ENCODE measurements at places on chromosomes 4 and X. TPM values are rescaled to one million over a fixed set of nuclear protein-coding genes. Genes with fewer than 3 reads are reported as not detected.

Gene FGF16
- not detected for total RNA-seq

- H3K27ac ChIP-seq = no peak overlapping the region
- H3K4me3 ChIP-seq = no peak overlapping the region
- no peak for DNase-seq
- H3K36me3 ChIP-seq = no peaks in the 10 kb centered on the region
Measured at GRCh38 chr4:5474756-5475155, 233.6 kb downstream of the EVC2 start.

DNA sequence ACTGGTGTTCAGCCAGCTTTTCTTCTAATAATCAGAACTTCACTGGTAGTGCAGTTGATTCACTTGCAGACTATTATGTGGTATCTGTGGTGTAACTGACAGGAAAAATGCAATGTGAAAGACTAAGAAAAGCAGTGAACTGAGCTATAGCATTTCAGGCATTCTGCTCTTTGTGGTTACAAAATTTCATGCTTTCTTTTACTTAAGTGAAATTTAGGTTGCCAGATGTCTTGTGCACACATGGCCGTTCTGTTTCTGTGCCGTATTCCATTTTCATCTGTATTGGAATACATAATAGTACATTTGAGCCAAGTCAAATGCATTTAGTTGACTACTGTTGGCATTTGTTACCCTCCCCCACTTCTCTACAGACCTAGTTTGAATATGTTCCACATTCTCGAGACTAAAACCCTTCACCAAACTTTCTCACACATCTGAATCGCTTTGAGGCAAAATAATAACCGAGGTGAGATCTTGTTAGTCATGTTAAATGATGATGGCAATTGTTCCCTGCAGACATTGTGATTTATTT lies 8.2 kb downstream of the RTL3 start:
- no peak for DNase-seq
- no peak overlapping the region for H3K4me3 ChIP-seq
- H3K27ac ChIP-seq = no peak overlapping the region

- H3K4me1 ChIP-seq = no peaks in the 10 kb centered on the region
- no peak for DNase-seq
- peak within 1 kb of the TSS; percentile 62 for H3K27ac ChIP-seq
- no peaks in the 10 kb centered on the region for H3K36me3 ChIP-seq
Measured at GRCh38 chrX:66163849-66164411, at the start of gene HEPH. HEPH (plus strand) TSS chrX:66164247; CDS start chrX:66170571, 6,324 bp downstream.

DNA sequence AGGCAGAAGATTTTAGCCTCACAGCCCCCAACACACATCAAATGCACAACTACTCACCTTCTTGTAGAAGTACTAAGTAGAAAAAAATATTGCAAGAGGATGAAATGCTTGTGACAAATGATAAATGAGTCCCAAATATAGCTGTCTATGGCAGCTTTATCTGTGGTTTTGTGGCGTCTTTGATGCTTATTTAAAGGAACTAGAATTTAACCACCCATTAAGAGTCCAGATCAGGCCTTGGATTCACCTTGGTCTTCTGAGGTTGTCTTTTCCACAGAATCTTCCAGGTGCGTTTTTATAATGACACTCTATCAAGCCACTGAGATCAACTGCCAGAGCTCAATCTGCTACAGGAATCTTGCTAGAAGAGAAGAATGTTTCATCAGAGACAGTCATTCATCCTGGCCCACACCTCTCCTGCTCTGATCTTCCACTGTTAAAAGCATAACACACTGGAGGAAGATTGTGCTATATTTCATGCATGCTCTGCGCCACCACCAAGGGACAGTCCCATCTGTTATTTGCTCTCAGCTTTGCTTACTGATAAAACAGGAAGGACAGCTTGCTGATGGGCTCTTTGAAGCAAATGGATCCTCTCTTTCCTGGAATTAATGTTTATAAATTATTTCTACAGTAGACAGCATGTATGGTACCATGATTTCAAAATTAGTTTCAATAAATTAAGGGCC lies 144.1 kb downstream of the SLC7A11 start:
- H3K27me3 ChIP-seq = no peaks in the 10 kb centered on the region
- peak overlapping the region; percentile 53 for H3K4me3 ChIP-seq
- peak overlapping the region; percentile 48 for H3K27ac ChIP-seq

DNA sequence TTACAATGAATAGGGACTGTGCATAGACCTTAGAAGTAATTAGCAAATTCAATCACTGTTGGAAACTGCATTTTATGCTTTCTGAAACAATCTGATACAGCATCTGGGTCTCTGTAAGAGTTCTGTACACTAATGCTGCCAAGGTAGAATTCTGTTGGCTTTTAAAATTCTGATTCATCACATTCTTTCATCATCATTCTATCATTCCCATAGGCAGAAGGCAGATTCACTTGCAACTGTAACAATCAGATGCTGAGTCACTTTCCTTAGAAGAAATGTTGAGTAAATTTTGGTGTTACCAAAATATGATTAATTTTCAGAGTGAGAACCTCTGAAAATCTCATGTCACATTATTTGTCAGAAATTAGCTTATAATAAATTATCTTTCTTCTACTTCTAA lies 267.2 kb downstream of the MAPK10 start:
- no peaks in the 10 kb centered on the region for H3K36me3 ChIP-seq
- H3K4me3 ChIP-seq = no peak overlapping the region
- H3K4me1 ChIP-seq = no peaks in the 10 kb centered on the region

Gene TMEM271
- 0.21 TPM for total RNA-seq

Gene CLIC2
- total RNA-seq = 1.3 TPM

GRCh38 chr4:73348185-73348584 lies 55.9 kb upstream of the ALB start:
- H3K36me3 ChIP-seq = no peaks in the 10 kb centered on the region
- H3K4me3 ChIP-seq = no peak overlapping the region
- H3K27me3 ChIP-seq = no peaks in the 10 kb centered on the region
- no peak overlapping the region for H3K27ac ChIP-seq
- no peaks in the 10 kb centered on the region for H3K4me1 ChIP-seq
- no peak for DNase-seq

- no peak overlapping the region for H3K4me3 ChIP-seq
- no peak overlapping the region for H3K27ac ChIP-seq
- DNase-seq = no peak
- no peaks in the 10 kb centered on the region for H3K27me3 ChIP-seq
- no peaks in the 10 kb centered on the region for H3K36me3 ChIP-seq
Measured at GRCh38 chr4:142648378-142648777, 197.7 kb downstream of the INPP4B start.

Gene TMEM165
- 96.0 TPM for total RNA-seq

- no peak overlapping the region for H3K4me3 ChIP-seq
- peaks cover 12% of the 10 kb centered on the region for H3K4me1 ChIP-seq
Measured at GRCh38 chr4:71004281-71004851, 10.9 kb downstream of the DCK start.

- H3K36me3 ChIP-seq = no peaks in the 10 kb centered on the region
- DNase-seq = no peak
- no peak overlapping the region for H3K4me3 ChIP-seq
- no peak overlapping the region for H3K27ac ChIP-seq
- peaks cover 10% of the 10 kb centered on the region for H3K4me1 ChIP-seq
- peaks cover 55% of the 10 kb centered on the region for H3K27me3 ChIP-seq
Measured at GRCh38 chr4:183011213-183011907, 87.7 kb upstream of the WWC2 start.

DNA sequence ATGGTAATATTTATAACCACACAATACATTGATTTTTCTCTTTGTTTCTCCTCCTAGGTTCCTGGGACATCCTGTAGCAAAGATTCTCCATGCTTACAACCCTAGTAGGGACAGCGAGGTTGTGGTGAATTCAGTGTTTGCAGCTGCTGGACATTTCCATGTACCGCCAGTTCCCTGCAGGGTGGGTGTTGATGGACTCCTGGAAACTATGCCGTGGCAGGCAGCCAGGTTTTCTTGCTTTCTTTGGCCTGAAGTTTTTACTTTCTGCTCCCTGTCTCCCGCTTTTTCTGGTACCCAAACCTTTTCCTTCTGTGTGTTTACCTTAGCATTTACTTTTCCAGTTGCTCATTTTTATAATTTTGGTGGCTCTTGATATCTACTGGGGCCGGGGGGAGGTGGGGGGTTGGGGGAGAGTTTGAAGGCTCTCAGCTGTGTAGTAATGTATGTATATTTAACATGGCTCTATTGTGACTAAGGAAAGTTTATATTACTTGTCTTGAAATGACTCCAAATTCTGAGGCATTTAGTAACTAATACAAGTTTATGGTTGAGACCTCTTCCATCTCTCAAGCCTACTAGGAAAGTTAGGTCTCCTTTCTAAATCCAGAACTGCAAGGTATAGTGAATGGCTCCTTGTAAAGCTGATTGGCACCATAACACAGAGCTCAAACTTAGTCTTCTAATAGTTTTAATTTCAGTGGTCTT lies 89.7 kb downstream of the TMEM131L start:
- DNase-seq = no peak
- H3K27me3 ChIP-seq = no peaks in the 10 kb centered on the region
- H3K27ac ChIP-seq = no peak overlapping the region
- H3K36me3 ChIP-seq = peaks cover 20% of the 10 kb centered on the region
- peaks cover 12% of the 10 kb centered on the region for H3K4me1 ChIP-seq

GRCh38 chrX:25072247-25072646 lies 56.5 kb upstream of the ARX start:
- no peak for DNase-seq
- H3K4me3 ChIP-seq = no peak overlapping the region
- H3K27ac ChIP-seq = no peak overlapping the region
- H3K36me3 ChIP-seq = no peaks in the 10 kb centered on the region

DNA sequence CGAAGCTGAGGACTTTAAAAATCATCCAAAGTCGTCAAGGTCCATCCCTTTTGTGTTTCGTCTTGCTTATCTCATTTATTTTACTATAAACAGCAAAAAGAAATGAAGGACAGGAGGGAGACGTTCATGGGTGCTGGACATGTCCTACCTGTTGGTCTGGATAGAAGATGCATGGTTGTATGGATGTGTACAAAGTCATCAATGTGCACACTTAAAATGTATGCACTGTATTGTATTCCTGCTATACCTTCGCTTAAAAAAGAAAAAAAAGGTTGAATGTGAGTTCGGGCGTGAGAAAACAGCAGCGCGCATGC lies 313 bp upstream of the BLOC1S4 start:
- H3K4me3 ChIP-seq = peak overlapping the region; percentile 95
- H3K4me1 ChIP-seq = peaks cover 15% of the 10 kb centered on the region
- DNase-seq = no peak
- peaks cover 5% of the 10 kb centered on the region for H3K36me3 ChIP-seq
- H3K27ac ChIP-seq = peak overlapping the region; percentile 93

GRCh38 chrX:96682516-96682915 lies 2.1 kb upstream of the DIAPH2 start:
- H3K4me1 ChIP-seq = no peaks in the 10 kb centered on the region
- H3K4me3 ChIP-seq = peak overlapping the region; percentile 15
- DNase-seq = no peak
- no peaks in the 10 kb centered on the region for H3K27me3 ChIP-seq
- peaks cover 4% of the 10 kb centered on the region for H3K36me3 ChIP-seq
- no peak overlapping the region for H3K27ac ChIP-seq

DNA sequence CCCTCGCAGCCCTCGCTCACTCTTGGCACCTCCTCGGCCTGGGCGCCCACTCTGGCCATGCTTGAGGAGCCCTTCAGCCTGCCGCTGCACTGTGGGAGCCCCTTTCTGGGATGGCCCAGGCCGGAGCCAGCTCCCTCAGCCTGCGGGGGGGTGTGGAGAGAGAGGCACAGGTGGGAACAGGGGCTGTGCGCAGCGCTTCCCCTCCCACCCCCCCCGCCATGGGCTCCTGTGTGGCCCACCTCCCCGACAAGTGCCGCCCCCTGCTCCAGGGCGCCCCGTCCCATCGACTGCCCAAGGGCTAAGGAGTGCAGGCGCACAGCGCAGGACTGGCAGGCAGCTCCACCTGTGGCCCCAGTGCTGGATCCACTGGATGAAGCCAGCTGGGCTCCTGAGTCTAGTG lies 220.2 kb downstream of the STPG2 start:
- no peaks in the 10 kb centered on the region for H3K4me1 ChIP-seq
- H3K27ac ChIP-seq = no peak overlapping the region

Measured in type B pancreatic cell (in vitro differentiated cells).